ENCODE measurements at places on chromosomes 3 and 15.

DNA sequence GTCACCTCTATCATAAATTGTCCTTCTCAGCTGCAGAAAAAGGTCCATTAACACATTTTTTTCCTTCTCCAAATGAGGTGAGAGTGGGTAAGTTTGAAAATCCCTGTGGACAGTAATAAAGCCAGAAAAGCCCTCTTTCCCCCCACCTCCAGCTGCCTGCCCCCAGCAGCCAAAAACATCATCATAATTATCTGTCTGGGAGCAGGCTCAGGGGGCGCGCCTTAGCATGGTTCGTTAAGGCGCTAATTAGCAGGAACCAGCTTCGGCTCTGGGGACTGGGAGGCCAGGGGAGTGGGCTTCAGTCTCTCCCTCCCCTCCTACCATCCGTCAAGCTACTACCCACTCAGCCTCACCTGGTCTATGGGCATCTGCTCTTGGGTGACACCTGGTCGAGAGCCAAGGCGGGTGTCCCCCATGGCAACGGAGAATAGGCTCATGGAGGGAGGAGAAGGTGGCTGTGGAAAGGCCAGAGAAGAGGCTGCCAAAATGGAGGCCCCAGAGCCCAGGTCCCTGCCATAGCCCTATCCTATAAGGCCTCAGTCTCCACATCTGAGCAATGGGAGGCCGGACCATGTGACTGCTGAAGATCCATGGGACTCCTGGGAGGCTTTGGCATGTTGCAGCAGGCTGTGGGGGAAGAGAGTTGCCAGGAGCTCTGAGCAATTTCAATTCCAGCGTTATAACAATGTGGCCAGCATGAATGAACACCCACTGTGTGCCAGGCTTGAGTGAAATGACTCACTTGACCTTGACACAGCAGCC lies 140.1 kb upstream of the LINGO1 start:
- no peak for DNase-seq

GRCh38 chr3:185552358-185552877 lies at the start of gene LIPH:
TSS of gene LIPH (minus strand) at chr3:185552588. CDS start at chr3:185552471, 117 bp downstream.
- no peak for DNase-seq

GRCh38 chr15:59053482-59053881 lies 51.5 kb upstream of the CCNB2 start:
- no peak for DNase-seq

DNA sequence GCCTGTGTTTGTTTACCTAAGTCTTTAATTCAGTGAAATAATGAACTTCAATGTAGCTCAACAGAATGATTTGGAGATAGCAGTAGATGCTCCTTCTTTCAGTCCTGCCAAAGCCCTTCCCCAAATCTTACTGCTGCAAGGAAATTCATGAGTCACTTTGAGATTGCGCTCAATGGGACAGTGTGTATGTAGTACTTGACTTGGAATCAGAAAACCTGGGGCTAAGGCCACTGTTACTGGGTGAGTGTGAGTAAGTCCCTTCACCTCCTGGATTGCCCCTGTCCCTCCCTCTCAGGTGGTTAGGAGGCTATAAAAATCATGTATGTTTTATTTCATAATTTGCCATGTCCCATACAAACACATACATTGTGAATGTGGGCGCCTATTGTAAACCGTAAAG lies 29.9 kb downstream of the ATP13A5 start:
- no peak for DNase-seq

- no peak for DNase-seq
These were observed 54.7 kb downstream of the LRRC28 start for GRCh38 chr15:99305761-99306505.

DNA sequence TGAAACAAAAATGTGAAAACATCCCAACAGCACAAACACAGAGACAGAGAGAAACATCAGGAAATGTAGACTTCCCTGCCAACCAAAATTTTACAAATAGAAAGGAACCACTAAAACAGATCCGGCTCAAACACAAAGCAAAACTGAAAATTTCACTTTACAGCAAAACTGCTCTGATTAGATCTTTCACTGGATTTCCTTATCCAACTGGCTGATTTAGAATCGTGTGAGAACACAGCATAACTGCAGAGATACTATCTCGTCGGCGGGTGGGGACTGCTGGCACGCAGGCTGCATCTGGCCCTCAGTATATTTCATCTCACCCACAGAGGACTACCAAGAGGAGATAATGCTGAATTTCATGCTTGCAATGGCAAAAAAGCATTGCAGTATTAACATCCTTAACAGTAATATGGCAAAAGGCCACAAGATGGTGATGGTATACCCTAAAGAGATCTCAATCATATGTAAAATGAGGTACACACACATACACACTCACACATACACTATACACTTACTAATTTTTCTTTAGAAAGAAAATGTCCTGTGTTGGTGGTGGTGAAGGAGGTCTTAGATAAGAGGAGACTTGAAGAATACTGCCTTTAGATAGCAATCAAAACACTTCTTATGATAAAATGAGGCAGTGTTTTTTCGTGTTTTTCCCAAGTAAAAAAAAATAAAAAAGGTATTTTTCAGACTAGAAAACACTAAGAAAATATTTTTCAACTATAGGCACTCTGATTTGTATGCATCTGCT lies 10.6 kb upstream of the LEO1 start:
- no peak for DNase-seq

GRCh38 chr15:90161950-90162361 lies 39.2 kb upstream of the SEMA4B start:
- no peak for DNase-seq

DNA sequence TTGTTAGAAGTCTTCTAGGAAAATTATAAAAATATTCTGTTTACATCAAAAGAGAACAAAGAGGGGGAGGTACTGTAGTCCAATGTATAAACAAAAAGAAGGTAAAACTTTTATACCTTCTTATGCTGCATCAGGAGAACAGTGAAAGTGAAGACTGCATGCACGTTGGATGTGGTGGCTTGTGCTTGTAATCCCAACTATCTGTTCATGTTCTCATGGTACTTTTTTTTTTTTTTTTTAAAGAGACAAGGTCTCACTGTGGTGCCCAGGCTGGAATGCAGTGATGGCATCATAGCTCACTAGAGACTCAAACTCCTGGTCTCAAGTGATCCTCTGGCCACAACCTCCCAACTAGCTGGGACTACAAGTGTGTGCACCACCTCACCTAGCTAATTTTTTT lies 4.2 kb downstream of the SEC62 start:
- DNase-seq: no peak

DNA sequence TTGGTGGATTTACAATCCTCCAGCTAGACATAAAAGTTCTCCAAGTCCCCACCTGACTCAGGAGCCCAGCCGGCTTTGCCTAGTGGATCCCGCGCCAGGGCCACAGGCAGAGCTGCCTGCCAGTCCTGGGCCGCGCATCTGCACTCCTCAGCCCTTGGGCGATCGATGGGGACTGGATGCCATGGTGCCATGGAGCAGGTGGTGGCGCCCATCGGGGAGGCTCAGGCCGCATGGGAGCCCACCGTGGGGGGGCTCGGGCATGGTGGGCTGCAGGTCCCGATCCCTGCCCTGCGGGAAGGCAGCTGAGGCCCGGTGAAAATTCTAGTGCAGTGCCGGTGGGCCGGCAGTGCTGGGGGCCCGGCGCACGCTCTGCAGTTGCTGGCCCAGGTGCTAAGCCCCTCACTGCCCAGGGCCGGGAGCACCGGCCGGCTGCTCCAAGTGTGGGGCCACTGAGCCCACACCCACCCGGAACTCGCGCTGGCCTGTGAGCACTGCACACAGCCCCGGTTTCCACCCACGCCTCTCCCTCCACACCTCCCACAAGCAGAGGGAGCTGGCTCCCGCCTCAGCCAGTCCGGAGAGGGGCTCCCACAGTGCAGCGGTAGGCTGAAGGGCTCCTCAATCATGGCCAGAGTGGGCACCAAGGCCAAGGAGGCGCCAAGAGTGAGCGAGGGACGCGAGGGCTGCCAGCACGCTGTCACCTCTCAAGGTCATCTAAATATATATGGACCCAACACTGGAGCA lies 38.8 kb upstream of the IGSF11 start:
- DNase-seq: no peak

DNA sequence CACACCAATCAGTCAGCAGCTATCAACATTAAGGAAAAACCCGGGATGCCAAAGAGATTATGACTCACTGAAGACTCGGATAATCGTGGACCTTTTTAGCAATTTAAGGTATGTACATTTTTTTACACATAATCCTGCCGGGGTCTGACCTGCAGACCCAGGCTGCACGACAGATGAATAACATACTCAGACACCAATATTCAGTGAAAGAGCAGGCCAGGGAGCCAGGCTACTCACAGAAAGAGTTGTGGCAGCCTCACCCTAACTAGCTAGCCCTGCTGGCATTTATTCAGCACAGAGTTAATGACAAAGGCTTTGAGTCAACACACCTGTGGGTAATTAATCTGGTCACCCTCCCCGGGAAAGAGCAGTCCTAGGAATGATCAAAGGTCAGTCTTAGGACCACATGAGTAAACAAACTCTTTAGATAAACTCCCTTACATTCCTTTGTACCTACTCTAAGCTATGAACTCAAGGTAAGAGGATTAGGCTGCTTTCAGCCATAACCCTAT lies 727.5 kb downstream of the TBL1XR1 start:
- DNase-seq: no peak

DNA sequence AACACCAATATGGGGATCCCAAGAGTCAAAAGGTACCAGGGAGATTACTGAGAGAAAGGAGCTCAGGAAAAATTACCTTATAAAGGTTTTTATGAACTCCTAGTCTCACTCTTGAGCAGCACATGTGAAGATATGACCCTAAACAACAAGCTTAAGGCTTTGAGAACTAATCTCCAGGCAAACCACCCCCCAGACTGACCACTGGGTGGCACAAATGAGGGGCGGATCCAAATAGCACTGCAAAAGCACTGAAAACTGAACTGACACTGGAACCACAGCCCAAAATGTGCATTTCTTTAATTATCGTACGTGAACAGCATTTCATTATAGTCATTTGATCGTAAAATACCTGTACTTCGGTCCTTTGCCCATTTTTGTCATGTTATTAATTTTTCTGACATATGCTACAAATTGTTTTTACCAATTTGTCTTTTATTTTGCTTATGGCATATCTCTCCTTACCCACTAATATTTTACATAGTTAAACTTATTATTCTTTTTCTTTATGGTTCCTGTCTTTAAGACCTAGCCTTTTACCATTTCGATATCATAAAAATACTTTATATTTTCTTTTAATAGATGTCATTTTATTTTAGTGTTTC lies 31.5 kb upstream of the TFDP2 start:
- no peak for DNase-seq

GRCh38 chr3:135249186-135249585 lies 454.1 kb downstream of the EPHB1 start:
- no peak for DNase-seq

- DNase-seq: no peak
These were observed 105.8 kb downstream of the LSAMP start for GRCh38 chr3:116339441-116340028.

DNA sequence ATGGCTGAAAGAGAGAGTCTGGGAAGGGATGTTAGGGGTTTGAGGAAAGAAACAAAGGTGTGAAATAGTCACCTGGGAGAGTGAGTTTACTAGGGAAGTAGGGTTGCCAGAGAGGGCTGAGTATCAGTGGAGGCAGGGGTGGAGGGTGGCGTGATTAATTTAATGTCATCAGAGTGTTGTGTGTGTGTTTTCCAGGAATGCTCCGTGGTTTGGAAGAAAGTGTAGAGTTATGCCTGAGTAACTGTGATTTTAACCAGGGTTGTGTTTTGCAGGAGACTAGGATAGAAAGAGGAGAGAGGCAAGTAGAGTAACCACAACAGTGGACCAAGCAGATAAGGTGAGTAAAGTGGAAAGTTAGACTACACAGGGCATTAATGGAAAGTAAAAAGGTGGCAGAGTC lies 27.2 kb downstream of the PLD1 start:
- no peak for DNase-seq

GRCh38 chr15:53918180-53919079 lies 59.8 kb upstream of the UNC13C start:
- no peak for DNase-seq

GRCh38 chr3:188617270-188617669 lies 463.3 kb downstream of the LPP start:
- no peak for DNase-seq

- no peak for DNase-seq
These were observed 1.3 kb downstream of the ARHGEF26 start for GRCh38 chr3:154122552-154122911.

GRCh38 chr3:185929192-185930151 lies 8.3 kb downstream of the TRA2B start:
- DNase-seq: no peak

DNA sequence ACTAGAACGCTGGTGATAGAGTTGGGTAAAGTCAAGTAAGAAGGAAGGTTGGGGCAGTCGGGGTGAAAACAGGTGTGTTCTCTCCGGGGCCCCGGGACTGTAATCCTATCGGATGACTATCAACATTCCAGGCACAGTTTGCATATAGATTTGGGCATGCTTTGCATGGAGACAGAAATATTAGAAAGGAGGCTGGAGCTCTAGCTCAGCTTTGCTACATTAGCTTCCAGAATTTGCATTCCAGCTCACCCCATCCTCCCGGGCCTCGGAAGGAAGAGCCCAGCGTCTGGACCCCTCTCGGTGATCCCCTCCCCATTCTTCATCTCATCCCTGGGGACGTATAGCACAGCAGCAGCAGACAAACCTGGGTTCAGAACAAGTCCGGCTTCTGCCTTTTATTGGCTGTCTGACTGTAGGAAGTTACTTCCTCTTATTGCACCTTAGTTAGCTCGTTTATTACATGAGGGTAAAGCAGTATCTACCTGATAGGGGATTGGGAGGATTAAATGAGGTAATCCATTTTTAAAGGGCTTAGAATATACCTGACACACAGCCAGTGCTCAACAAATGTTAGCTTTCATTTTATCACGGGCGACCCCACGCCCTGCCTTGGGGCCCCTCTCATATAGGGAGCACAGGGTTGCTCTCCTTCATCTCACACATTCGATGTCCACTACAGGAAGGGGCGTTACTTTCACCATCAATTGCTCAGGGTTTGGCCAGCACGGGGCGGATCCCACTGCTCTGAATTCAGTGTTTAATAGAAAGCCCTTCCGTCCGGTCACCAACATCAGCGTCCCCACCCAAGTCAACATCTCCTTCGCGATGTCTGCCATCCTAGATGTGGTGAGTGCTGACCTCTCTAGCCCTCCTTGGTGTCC lies 3.2 kb downstream of the HTR3E start:
- DNase-seq: no peak

DNA sequence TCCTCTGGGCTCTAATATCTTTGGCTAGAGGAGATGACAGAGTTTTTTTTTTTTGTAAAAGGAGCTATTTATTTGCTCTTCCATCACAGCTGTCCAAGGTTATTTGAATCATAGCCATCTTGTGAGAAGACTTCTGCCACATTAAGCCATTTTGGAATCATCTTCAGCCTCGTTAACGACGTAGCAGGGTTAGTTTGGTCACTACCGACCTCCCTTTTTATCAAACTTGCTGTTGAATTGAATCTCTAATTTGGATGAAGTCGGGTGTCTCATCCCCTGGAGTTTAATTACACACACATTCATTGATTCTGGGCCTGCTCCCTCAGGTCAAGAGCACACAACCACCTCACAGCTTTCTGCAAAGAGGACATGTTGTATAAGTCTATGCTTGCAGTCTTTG lies 238.7 kb downstream of the CPNE4 start:
- no peak for DNase-seq

GRCh38 chr3:143552851-143553250 lies 295.4 kb downstream of the SLC9A9 start:
- DNase-seq: no peak

All from stimulated activated CD8-positive, alpha-beta memory T cell treated with anti-CD3 and anti-CD28 coated beads, Interleukin-4, amount 100 ng/mL, for 4 hours (primary cell).